ENCODE measurements at places on chromosomes 16 and 17.

DNA sequence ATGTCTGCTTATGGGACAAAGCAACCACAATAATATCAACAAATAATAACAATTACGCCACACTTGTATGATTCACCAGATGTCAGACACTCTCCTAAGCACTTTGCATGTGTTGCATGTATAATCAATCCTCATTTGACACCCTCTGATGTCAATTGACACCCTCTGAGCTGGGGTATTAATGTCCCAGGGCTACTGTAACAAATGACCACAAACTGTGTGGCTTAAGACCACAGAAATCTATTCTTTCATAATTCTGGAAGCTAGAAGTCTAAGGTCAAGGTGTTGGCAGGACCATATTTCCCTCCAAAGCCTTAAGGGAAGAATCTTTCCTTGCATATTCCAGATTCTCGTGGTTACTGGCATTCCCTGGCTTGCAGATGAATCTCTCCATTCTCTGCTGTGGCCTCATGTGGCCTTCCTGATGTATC is 112.7 kb downstream of the NPIPB5 start:
- no peak for DNase-seq

- no peak for DNase-seq
These were observed 27.8 kb downstream of the TK2 start for GRCh38 chr16:66521951-66522771.

GRCh38 chr17:8823279-8823678 is 24.1 kb upstream of the MFSD6L start:
- DNase-seq, result no peak

DNA sequence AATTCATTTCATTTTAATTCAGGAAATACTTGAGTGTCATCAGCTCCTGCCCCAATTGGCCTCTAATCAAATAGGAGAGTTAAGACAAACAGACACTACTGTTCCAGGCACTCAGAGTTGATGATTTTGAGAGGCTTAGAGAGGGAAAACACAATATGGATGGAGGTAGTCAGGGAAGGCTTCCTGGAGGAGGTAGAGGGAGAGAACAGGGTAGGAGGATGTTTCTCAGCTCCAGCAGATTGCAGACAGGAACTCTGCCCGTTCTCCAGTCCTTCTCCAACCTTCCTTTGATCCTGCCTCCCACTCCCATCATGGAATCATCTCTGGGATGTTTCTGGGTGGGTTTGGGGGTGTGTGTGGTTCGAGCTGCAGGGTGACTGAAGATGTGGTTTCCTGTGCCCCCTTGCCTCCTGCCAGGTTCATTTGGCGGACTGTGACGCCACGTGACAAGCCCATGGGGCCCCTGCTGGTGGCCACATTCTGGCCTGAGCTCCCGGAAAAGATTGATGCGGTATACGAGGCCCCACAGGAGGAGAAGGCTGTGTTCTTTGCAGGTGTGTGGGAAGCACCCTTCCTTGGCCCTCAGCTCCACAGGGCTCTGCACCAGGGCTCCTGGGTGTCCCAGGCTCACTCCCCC is 12.2 kb upstream of the LPCAT2 start:
- DNase-seq, result no peak

DNA sequence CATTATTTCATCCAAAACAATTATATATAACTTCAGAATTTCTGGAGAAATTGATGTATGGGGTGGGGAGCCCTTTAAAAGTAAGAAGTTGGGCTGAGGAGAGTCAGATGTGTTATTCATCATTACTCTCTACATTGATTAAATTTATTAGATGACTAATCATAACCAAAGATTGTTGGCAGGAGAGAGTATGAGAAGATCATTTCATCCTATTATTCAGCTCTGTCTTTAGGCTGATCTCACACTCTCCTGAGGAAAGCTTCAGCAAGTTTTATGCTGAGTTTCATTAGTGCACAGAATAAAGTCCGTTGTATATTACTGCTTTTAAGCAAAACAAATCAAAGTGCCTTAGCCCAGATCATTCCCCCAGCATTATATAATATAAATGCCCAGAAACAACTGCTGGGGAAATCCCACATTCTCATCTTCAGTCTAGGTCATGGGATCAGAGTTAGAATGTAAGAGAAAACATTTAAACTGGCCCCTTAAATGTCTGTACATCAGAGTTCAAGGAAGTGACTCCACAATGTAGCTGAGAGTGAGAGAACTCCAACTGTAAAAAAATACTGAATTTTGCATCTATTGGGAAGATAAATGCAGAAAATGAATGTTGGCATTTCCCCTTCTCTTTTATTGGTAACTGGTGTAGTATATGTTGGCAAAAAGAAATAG is 130.1 kb upstream of the HLF start:
- no peak for DNase-seq

DNA sequence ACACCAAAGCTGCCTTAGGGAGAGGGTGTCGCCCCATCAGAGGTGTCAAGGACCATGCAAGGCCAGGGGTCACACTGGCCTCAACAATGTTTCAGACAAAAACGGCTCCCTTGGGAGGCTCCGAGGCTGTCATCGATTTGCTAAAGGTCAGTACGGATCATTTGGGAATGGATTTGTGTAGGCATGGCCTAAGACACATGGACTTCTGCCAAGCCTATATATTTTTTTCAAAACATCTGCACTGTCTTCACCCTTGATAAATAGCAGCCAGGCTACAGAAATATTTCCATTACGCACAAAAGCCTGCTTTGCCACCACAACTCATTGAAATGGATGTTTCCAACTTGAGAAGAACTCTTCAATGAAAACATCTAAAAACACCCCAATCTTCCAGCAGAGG is 10.3 kb downstream of the CUEDC1 start:
- no peak for DNase-seq

- DNase-seq, result no peak
These were observed 236.4 kb downstream of the PRKCA start for GRCh38 chr17:66538776-66539175.

DNA sequence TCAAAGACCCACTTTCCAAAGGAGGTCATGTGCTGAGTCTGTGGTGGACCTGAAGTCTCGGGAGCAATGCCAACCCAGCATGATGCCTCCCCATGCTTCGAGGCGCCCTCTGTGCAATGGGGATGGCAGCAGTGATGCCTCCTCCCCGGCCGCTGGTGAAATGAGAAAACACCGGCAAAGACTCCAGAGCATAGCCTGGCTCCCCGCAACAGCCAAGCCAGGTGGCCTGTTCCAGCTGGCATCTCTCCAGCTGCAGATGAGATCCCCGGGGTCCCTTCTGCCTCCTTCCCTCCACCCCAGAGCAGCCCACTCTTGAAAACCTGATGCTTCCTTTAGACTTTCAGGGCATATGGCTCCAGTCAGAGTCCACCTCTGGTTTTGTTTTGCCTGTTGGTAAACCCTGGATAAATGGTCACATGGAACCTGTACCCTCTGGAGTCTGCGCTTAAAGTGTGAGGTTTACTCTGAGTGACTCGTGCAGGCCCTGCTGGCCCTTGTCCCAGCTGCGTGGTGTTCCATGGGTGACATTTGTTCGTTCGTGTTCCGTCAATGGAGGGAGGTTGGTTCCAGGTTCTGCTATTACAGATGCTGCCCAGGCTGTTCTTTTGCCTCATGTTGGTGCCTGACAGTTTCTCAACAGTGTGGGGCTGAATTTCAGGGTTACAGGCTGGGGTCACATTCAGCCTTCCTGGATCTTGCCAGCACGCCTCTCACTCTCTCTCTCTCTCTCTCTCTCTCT is 181.8 kb upstream of the CIBAR2 start:
- no peak for DNase-seq

Measured in HAP-1 (cell line).